Lung (tissue), 17 donors: ENCODE measurements at places on chromosomes 1 and 21. TPM values are rescaled to one million over a fixed set of nuclear protein-coding genes. Genes with fewer than 3 reads are reported as not detected.

Gene LIPI
- not detected for total RNA-seq

Gene GPATCH2
- total RNA-seq: 12.1 TPM

Gene PGLYRP4
- total RNA-seq: 1.0 TPM

GRCh38 chr1:78520216-78520615 is 29.4 kb downstream of the PTGFR start:
- DNase-seq: no peak
- no peaks in the 10 kb centered on the region for H3K36me3 ChIP-seq
- no peak overlapping the region for H3K4me3 ChIP-seq
- no peak overlapping the region for H3K27ac ChIP-seq

DNA sequence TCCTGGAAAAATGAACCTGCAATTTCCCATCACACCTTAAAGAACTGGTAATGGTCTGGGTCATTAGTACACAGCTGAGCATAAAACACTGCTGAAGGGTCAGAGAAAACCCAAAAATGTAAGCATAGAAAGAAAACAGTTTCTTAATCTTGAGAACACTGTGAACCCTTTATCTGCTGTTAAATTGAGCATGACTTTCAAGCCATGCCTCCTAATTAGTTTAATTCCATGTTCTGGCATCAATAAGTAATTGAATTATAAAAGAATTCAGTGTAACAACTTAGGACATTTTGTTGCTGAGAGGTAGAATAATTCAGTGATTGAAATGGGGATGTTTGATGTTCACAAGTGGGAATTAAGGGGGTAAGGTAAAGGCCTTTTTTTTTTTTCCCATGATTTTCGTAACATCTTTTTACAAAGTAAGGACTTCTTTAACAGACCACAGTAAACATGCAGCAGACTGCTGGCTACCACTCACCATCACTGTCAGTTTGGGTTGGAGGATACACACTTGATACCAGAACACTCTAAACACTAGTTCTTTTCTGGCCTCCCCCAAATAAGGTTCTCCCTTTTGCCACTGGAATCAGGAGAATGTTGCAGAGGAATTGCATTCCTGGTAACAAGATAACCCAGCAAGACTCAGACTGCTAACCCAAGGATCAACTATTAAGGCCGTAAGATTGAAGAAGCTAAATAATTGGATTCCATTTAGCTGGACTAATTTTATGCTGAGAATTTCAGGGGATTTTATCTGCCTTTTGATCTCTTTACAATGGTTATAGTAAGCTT is 3.0 kb downstream of the RWDD3 start:
- no peak overlapping the region for H3K27ac ChIP-seq
- H3K4me1 ChIP-seq: no peaks in the 10 kb centered on the region
- H3K4me3 ChIP-seq: no peak overlapping the region
- DNase-seq: no peak
- no peaks in the 10 kb centered on the region for H3K27me3 ChIP-seq

- no peak for DNase-seq
- no peaks in the 10 kb centered on the region for H3K36me3 ChIP-seq
- H3K27me3 ChIP-seq: no peaks in the 10 kb centered on the region
- H3K4me3 ChIP-seq: no peak overlapping the region
These were observed 59.9 kb downstream of the ADSS2 start for GRCh38 chr1:244391761-244392160.

DNA sequence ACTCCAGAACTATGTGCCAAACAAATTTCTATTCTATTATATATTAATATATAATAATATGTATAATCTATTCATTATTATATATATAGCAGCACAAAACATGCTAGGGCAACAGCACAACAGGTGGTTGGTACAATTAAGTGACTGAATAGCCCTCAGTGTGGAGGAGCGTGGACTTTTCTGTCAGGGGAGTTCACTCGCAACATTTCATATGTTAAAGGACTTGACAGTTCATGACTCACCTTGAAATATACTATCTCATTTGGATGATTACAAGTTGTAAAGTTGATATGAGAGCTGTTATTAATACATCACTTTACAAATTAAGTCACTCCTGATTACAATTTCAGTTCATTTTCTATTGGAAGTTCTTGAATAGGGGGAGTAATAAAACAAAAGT is 178.4 kb downstream of the LHX8 start:
- H3K27ac ChIP-seq: no peak overlapping the region
- no peaks in the 10 kb centered on the region for H3K36me3 ChIP-seq

- peak overlapping the region; percentile 86 for H3K4me3 ChIP-seq
- no peaks in the 10 kb centered on the region for H3K4me1 ChIP-seq
- DNase-seq: no peak
- peaks cover 17% of the 10 kb centered on the region for H3K36me3 ChIP-seq
- H3K27me3 ChIP-seq: no peaks in the 10 kb centered on the region
These were observed 642 bp downstream of the RSRP1 start for GRCh38 chr1:25246600-25247023.

DNA sequence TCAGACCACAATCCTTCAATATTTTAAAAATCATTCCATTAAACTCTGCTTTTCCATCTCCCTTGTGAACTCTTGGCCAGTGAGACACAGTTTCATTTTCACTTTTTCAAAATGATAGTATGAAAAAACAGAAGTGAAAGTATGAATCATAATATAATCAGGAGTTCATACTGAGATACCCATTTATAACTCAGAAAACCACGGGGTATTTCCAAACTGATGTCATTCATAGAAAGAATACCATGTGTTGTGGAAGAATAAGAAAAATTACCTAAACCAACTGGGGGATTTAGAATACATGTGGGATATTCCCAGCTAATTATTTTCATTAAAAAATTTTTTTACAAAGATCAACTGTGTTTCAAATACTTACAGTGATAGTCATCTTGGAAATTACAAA is 149.9 kb downstream of the MRPL39 start:
- H3K27ac ChIP-seq: no peak overlapping the region
- H3K36me3 ChIP-seq: no peaks in the 10 kb centered on the region
- DNase-seq: peak; percentile 22
- no peaks in the 10 kb centered on the region for H3K4me1 ChIP-seq
- no peak overlapping the region for H3K4me3 ChIP-seq

DNA sequence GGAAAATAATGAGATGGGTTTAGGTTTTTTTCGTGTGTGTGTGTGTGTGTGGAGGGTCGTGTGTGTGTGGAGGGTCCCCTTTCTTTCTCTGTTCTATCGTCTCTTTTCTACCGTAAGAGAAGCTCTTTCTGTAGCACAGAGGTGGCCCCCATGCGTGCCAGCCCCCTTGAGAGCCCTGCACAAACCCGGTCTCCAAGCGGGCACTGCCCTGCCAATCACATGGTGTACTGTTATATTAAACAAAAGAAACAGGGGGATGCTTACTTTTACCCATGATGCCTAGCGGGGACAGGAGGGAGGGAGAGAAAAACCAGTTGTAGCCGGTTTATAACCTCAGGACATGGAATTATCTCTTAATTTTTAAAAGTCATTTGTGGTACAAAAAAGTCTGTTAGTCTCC is 41.0 kb downstream of the GATAD2B start:
- no peak overlapping the region for H3K27ac ChIP-seq
- H3K27me3 ChIP-seq: no peaks in the 10 kb centered on the region

DNA sequence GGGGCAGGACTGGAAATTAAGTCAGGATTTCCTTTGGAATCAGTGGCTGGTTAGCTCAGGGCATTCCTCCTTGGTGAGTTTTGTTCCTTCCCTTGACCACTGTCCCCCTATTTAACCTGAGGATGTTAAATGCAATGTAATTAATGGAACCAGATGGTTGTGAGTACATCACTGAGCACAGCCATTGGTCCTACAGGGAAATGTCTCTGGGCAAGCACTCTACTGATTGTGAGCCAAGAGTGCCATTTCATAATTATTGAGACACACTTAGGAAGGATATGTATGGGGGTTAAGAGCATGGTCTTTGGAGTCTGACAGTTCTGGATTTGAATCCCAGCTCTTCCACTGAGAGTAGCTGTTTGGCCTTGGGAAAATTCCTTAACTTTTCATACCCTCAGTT is 74.4 kb downstream of the SPAG17 start:
- no peak for DNase-seq
- H3K27me3 ChIP-seq: no peaks in the 10 kb centered on the region
- no peak overlapping the region for H3K27ac ChIP-seq
- H3K36me3 ChIP-seq: no peaks in the 10 kb centered on the region
- no peaks in the 10 kb centered on the region for H3K4me1 ChIP-seq

GRCh38 chr1:154502744-154503115 is 518 bp upstream of the SHE start:
- no peak for DNase-seq
- H3K36me3 ChIP-seq: no peaks in the 10 kb centered on the region
- no peak overlapping the region for H3K4me3 ChIP-seq
- peaks cover 55% of the 10 kb centered on the region for H3K27me3 ChIP-seq
- H3K4me1 ChIP-seq: peaks cover 16% of the 10 kb centered on the region
- peak overlapping the region; percentile 87 for H3K27ac ChIP-seq
